Stimulated activated CD8-positive, alpha-beta memory T cell treated with anti-CD3 and anti-CD28 coated beads, Interleukin-12 subunit alpha, Interleukin-12 subunit beta, amount 100 ng/mL, for 4 hours (primary cell): ENCODE measurements at places on chromosomes 5 and 9.

DNA sequence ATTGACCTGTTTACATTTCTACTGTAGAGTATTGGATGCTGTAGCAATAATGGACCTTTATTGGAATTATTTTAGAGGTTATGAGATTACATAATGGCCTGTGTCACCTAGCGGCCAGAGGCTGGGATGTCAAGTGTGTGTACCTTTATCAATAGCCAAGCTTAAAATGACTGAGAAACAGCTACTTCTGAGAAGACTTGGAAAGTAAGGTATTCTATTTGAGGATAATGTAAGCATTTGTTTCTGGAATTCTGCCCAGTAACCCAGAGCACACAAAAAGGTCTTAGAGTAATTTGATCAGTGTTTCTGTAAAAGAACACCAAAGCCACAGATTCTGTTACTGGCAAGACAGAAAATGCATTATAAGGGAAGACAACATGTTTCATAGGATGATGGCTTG is 116.8 kb downstream of the MACIR start:
- DNase-seq = no peak

DNA sequence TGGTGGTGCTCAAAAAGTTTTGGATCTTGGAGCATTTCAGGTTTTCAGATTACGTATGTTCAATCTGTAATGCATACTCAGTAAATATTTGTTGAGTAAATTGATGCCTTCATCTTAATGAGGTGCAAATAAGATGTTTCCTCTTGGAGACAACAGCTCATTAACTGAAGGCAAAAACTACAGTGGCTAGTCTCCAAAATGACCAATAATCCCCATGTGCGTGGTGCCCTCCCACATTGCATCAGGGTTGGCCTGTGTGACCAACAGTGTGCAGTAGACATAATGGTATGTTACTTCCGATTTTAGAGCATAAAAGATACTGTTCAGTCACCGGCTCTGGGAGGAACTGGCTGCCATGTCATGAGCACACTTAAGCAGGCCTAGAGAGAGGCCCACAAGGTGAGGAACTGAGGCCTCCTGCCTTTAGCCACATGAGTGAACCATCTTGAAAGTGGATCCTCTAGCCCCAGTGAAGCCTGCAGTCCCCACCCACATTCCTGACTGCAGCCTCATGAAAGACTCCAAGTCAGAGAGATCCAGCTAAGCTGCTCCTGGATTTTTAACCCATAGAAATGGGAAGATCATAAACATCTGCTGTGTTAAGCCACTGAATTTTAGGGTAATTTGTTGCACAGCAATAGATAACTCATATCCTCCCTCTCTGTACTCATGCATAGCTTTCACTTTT is 55.7 kb downstream of the LIFR start:
- DNase-seq = no peak

DNA sequence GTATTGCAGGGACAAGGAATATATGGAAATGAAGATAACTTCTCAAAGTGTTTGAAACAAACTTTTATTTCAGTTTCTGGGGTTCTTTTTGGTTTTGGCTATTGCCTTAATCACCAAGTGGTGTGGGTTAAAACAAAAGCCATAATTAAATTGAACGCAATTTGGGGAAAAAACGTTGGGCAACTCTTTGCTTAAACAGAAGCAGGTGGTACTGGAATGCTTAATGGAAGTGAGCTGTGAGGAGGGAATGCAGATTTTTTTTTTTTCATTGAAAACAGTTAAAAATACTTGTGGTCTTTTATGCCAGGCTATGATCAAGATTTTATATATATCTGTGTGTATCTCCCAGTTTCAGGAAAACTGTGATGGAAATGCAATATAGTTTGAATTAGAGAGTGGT is 195.7 kb upstream of the TUT7 start:
- no peak for DNase-seq

DNA sequence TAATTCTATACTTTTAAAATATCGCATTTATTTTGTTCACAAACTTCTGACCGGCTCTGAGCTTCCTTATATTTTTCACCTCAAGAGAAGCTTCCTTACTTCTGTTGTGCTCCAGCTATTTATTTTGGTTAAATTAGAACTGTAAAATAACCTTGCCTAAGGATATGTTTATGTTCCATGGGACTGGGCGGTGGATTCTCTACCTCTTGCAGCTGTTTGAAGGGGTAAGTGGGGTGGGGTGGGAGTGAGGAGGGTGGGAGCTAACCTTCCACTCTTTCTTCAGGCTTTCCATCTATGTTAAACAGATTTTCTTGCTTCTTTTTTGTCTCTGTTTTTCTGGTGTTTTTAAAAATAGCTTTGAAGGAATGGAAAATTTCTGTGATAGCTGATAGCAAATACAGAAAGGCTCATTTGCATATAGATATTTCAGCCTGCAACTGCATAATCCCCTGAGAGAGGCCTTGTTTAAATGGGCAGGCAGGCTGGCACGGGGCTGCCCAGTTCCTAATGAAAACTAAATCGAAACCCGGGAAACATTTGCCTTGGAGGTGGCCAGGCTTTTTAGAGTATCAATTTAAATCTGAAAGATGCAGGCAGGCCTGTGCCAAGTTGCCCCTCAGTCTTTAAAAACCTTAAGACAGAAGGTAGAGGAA is 122.1 kb upstream of the DMAC1 start:
- no peak for DNase-seq

DNA sequence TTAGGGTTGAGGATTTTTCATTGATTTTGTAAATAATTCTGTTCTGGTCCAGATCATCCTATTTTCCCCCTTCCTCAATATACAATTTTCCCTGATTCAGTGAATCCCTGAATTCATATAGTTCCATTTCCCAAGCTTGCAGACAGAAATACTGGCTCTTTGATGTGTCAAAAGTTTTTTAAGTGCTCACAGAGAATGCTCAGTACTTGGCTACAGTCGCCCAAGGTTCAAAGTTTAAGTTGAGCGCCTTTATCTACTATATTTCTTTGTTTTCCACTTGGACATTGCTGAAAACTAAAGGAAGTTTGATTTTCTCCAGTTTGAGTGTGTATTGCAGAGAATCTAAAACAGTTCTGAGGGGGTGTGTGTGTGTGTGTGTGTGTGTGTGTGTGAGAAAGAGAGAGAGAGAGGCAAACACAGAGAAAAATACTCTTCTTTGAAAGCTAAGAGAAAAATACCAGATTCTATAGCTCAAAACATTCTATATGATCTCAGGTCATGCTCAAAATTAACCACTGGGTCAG is 136.2 kb upstream of the ACO1 start:
- no peak for DNase-seq

DNA sequence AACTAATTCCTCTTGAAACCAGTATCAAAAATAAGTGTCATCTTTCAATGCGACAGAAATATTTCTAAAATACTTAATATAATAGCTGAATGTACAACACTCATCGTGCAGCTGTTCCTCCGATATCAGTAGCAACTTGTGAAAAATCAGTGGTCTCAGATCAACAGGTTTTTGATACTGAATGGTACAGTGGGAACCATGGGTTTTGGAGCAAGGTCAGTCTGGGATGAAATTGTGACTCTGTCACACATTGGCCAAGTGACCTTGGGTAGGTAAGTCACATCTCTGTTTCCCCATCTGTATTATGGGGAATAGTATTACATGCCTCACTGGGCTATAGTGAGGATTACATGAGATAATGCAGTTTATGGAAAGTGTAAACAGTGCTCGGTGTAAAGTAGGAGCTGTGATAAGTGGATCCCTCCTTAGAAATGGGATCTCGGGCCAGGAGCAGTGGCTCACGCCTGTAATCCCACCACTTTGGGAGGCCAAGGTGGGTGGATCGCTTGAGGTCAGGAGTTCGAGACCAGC is 17.3 kb downstream of the EXOSC2 start:
- DNase-seq = no peak

- no peak for DNase-seq
Measured at GRCh38 chr9:123090198-123090896, 56.9 kb downstream of the GPR21 start.

GRCh38 chr5:96260009-96260408 is 173.0 kb downstream of the PCSK1 start:
- DNase-seq = no peak

GRCh38 chr5:9713356-9713755 is 83.2 kb upstream of the TAS2R1 start:
- no peak for DNase-seq

- DNase-seq = no peak
Measured at GRCh38 chr5:61842840-61843239, 463.2 kb upstream of the KIF2A start.

DNA sequence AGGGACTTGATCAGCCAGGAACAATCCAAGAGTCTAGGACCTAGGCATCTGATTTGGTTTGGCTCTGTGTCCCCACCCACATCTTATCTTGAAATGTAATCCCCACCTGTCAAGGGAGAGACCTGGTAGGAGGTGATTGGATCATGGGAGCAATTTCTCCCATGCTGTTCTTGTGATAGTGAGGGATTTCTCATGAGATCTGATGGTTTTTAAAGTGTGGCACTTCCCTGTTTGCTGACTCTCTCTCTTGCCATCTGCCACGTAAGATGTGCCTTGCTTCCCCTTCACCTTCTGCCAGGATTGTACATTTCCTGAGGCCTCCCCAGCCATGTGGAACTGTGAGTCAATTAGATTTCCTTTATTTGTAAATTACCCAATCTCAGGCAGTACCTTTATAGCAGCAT is 201.7 kb upstream of the ACTBL2 start:
- no peak for DNase-seq

DNA sequence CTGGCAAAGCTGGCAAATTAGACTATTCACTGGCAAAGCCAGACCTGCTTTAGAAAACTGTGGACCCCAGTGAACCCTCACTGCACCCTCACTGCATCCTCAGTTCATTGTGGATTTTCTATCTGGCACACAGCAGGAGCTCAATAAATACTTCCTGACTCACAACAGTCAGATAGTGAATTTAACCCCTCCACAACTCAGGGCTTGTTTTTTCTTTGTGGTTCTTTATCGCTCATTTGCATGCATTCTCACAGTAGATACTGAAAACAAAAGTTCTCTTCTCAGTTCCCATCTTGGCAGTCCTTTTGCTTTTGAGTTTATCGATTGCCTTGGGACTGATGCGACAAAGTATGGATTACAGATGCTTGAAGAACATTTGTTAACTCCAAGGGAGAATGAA is 99.8 kb downstream of the ACTL7B start:
- DNase-seq = no peak

GRCh38 chr9:16028548-16028947 is 475.7 kb downstream of the CCDC171 start:
- no peak for DNase-seq

- no peak for DNase-seq
Measured at GRCh38 chr5:130206686-130207085, 302.4 kb downstream of the CHSY3 start.

DNA sequence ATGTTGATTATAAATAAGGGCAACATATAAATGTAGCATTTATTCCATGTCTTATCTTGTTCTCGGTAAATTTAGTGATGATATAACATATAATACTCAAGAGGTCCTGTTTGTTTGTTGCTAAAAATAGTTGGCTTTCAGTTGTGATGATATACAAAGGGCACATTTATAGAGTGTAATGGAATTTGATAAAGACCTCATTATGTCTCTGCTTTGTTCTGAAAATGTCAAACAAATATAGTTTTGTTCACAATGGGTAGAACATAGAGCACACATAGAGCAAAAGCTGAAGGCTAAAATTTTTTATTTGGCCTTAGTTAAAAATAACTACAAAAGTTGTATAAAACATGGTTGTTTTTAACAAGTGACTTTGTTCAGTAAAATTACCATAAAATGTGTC is 477.1 kb upstream of the SMC2 start:
- DNase-seq = no peak

DNA sequence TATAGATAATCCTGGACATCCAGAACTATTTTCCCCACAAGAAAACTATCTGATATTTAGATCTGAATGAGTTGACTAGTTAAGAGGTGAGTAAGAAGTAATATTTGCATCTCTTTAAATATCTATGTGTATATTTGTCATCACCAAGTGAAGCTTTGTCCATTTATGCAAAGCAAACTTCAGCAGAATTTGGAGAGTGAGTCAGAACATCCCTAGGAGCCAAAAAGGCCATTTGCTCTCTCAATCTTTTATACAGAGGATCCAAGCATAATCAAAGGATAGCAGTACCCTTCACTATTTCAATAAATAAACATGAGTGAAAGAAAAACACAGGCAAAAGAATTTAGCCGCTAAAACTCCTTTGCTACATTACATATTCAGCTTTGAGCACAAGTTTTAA is 454.4 kb downstream of the NR2F1-AS1 start:
- no peak for DNase-seq

- no peak for DNase-seq
Measured at GRCh38 chr5:41154491-41154890, 58.8 kb downstream of the C6 start.

- DNase-seq = no peak
Measured at GRCh38 chr5:154608531-154609011, 130.5 kb upstream of the HAND1 start.

DNA sequence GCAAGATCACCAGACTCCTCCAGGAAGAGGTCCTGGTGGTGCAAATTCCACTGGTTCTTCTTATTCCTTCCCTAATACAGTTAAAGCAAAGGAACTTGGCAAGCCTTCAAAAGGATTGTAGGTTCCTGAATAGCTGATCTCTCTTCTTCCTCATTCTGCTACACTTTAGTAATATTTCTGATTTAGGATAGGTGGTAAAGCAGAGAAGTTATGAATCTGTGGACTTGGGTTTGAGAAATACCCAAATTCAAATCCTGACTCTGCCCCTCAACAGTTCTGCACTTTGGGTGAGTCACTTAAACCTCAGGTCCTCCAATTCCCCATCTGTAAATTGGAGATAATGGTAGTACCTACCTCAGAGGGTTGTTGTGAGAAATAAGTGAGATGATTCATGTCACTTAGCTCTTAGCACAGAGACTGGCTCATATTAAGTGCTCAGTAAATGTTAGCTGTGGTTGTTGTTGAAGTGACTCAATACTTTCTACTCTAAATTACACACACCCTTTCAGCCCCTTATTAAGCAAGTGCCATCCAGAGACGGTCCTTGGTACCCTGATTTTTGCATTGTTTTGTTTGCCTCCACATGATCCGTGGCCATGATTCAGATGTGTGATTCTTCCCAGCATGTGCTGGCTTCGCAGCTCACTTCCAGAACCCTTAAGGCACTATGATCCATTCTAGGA is 5.2 kb downstream of the SH3RF2 start:
- DNase-seq = no peak

- no peak for DNase-seq
Measured at GRCh38 chr9:113851873-113852272, 24.2 kb upstream of the ZNF618 start.

GRCh38 chr5:138626333-138626944 is 51.2 kb upstream of the HSPA9 start:
- DNase-seq = no peak

GRCh38 chr9:130462685-130463540 is 18.2 kb downstream of the ASS1 start:
- DNase-seq = no peak

- no peak for DNase-seq
Measured at GRCh38 chr9:14455243-14455642, 141.3 kb upstream of the NFIB start.

- DNase-seq = no peak
Measured at GRCh38 chr9:133710661-133711427, 27.3 kb downstream of the SARDH start.
